ENCODE measurements at places on chromosomes 2 and 18.

DNA sequence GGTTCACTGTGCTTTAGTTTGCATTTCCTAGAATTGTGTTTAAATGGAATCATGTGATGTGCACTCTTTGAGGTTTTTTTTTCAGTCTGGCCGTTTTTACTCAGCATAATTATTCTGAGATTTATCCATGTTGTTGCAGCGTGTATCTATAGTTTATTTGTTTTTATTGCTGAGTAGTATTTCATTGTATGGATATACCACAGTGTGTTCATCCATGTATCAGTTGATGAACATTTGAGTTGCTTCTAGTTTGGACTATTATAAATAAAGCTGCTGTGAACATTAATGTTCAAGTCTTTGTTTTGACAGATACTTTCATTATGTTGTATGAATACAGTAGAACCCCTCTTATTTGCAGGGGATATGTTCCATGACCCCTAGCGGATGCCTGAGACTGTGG, 39.1 kb downstream of the TRAF3IP1 start:
- no peak for DNase-seq

DNA sequence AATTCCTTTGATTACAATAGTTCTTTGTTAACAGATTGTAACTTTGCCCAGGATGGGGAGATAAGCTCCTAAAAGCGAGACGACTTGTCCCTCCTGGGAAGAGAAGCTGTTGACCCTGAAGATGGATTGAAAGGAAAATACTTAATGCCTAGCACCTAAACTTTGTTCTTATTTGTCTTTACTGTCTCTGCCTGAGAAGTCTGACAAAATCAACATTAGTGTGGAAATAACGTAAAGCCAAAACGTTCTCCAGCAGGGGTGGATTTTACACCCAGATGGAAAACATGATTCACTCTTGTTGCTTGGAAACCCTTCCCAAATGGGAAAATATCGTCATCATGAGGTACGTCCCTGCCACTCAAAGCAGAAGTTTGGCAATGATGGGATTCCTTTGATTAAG, 450.1 kb downstream of the SLC4A3 start:
- DNase-seq: no peak

GRCh38 chr2:183892315-183892941, 705.9 kb upstream of the ZNF804A start:
- no peak for DNase-seq

DNA sequence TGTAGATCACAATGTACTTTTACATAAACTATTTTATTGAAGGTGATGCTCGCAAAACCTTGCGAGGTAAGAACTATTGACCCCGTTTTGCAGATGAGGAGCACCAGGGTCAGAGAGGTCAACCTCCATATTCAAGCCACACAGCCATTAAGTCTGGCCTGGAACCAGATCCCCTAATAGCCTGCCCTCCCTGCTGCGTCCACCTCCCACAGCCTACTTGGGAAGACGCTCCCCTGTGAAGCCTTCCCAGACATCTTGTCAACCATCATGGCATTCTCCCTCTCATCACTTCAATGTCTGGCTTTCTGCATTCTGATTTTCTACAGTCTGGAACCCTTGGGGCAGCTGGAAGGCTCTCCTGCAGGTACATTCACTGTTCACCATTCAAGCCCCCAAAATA, 101.0 kb downstream of the TTC32 start:
- no peak for DNase-seq

GRCh38 chr2:26352892-26353291, 6.3 kb upstream of the ADGRF3 start:
- no peak for DNase-seq

- no peak for DNase-seq
Measured at GRCh38 chr2:2735041-2735440, 404.0 kb upstream of the MYT1L start.
